ENCODE measurements at places on chromosomes 7 and 10.

- no peak for DNase-seq
These were observed 95.3 kb upstream of the GNAI1 start for GRCh38 chr7:80039251-80039884.

GRCh38 chr10:112715581-112715980 is 234.5 kb upstream of the TCF7L2 start:
- DNase-seq = no peak

GRCh38 chr10:133537546-133538545 is 10.7 kb downstream of the CYP2E1 start:
- no peak for DNase-seq

- DNase-seq = no peak
These were observed 141.2 kb upstream of the KIF5B start for GRCh38 chr10:32197423-32197822.

- no peak for DNase-seq
These were observed 82.7 kb downstream of the CUX1 start for GRCh38 chr7:101900103-101900502.

- DNase-seq = no peak
These were observed 4.3 kb upstream of the GDI2 start for GRCh38 chr10:5817322-5818047.

DNA sequence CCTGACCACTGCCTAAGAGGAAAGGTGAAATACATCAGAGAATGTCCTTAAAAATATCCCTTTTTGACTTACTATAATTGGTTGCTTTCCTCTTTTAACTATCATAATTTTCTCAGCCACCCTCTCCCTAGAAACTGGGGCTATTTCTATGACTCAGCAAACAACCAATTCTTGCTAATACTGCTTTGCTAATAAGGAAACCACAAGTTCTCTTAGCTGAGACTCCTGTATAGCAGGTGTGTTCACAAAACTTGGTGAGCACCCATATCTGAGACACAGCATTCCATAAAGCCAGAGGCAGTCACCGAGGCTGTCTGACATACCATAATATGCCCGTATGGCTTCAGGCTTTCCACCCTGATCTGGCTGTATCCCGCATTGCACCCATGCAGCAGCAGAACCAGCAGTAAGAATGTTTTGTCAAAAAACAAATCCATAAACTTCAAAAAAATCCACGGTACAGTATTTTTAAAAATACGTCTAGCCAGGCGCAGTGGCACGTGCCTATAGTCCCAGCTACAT is 191.7 kb upstream of the C7orf33 start:
- no peak for DNase-seq

DNA sequence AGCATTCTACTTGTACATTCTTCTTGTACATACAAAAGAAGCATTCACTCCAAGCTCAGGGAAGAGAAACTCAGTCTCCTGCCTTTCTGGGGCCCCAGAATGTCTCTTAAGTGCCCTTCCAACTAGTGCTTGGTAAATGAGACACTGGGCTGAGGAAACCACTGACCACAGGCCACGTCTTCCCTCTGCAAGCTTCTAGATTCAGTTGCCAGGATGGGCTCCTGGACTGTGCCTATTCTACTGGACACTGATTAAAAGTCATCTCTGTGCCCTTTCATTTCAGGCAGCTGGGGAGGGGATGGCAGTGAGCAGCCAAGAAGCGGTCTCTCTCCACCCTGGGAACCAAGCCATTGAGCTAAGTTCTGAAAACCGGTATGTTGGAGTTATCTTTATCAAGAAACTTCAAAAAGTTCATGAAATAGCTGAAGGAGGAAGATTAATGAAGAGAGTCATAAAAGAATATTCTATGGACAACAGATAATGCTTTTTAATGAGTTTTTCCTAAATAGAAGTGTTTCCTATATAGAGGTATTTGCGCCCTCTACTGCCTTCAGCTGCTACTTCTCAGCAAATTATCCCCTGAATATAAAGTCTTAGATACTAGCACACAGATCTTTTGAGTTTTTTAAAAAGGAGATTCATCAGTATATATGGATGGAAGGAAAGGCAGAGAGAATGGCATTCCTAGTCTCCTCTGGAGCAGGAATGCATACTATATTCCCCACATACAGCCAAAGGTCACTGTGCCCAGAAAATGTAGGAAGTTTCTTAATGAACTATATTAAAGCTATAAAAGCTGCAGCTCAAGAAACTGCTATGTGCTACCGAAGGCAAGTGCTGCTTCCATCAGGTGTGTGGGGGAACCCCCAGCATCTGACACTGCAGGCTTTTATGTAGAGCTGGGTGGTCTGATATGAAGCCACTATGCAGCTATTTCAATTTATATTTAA is 8.4 kb upstream of the IFIT1B start:
- no peak for DNase-seq

All from effector CD4-positive, alpha-beta T cell (primary cell).